ENCODE measurements at places on chromosomes 13 and 19.

DNA sequence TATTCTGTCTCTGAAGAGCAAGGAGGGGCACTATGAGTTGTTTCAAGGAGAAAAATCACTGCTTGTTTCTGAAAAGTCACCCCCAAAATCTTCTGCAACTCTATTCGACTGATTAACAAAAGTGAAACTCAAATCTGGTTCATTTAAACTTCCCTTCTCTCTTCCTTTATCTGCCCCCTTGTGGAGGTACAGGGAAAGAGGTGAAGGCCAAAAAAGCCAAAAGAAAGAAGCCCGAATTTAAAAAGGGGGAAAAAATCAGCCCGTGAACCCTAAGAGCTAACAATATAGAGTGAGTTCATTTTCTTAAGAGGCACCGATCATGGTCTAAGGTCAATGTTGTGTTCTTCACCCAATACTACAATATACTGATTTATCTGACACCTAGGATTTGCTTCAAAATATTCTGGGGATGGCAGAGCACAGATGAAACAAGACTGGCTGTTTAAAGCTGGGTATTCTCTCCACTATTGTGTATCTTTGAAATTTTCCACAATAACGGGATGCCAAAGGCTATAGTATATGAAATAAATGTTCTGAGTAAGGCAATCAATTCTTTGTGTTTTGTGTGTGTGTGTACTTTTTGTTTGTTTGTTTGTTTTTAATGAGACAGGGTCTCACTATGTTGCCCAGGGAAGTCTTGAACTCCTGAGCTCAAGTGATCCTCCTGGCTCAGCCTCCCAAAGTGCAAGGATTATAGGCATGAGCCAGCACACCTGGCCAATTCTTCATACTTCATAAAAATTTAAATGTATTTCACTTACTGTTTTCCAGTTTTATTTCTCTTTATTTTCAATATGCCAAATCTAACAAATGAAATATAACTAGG lies 55.0 kb upstream of the EEF1AKMT1 start:
- no peak for DNase-seq

GRCh38 chr13:50162001-50162400 lies 146.8 kb downstream of the KCNRG start:
- no peak for DNase-seq

DNA sequence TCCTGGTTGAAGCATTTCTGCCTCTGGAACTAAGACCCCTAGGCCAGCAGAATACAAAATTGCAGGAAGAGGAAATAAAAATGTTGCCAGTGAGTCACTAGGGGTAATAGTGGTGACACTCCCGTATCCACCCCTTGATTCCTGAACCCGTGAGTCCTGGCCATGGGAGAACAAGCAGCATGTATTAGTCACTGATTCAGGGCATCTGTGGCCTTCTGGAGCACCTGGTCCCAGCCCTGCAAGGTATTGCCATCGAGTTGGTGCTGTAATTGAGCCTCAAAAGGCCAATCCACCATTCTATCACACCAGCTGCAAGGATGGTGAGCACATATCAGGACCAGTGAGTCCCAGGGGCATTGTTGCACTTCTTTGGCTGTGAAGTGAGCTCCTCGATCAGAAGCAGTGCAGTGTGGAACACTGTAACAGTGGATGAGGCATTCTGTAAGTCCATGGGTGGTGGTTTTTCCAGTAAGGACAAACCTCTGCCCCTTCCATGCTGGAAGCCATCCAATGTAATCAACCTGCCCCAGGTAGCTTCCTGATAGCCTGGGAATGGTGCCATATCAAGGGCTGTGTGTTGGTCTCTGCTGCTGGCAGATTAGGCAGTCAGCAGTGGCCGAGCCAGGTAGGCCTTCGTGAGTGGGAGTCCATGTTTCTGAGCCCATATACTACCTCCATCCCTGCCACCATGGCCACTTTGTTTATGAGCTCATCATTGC lies 39.6 kb downstream of the C1QTNF9 start:
- DNase-seq: no peak

DNA sequence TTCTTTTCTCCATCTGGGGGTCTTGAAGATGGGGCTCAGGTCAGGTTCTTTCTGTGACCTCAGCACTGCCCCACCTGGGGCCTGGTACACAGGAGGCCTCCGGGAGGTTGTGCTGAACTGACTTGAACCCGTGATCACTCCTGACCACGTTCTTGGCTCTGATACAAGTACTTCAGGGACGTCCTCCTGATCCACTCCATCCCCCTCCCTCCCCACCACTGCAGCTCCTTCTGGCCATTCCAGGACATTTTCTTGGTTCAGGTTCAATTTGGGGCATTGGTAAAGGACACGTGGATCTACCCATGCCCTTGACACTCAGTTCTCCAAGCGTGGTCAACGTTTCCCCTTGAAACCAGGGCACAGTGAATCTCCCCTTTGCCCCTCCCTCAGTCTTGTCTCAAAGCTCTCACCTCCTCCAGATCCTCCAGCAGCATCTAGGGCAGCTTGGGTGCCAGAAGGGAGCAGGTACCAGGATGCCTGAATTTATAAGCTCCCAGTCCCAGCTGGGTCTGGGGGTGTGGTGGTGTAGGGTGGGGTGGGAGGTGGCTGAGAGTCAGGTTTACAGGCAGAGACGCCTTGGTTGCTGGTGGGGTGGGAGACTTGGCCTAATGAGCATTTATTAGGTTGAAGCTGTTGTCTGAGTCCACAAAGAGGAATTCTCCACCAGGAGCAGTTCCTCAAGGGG lies at the start of gene KLK15:
KLK15 (minus strand) TSS at position 458 of the 685 bp plus-strand sequence. CDS start 2,082 bp downstream, outside the sequence.
- DNase-seq: no peak

- DNase-seq: no peak
These were observed 5.4 kb upstream of the ZNF765 start for GRCh38 chr19:53389571-53389970.

GRCh38 chr13:99310382-99311031 lies 3.3 kb upstream of the GPR183 start:
- no peak for DNase-seq

GRCh38 chr19:57566396-57567265 lies 7.0 kb upstream of the ZNF550 start:
- no peak for DNase-seq

GRCh38 chr13:47407808-47408207 lies 511.0 kb upstream of the HTR2A start:
- DNase-seq: no peak

- DNase-seq: no peak
These were observed 73.2 kb upstream of the RFC3 start for GRCh38 chr13:33744589-33745369.

DNA sequence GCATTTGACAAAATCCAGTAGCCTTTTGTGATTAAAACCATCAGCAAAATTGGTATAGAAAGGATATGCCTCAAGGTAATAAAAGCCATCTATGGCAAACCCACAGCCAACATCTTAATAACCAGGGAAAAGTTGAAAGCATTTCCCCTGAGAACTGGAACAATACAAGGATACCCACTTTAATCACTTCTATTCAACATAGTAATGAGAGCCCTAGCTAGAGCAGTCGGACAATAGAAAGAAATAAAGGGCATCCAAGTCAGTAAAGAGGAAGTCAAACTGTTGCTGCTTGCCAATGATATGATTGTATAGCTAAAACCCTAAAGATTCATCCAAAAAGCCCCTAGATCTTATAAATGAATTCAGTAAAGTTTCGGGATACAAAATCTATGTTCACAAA lies 1510.3 kb downstream of the PCDH9 start:
- DNase-seq: no peak

DNA sequence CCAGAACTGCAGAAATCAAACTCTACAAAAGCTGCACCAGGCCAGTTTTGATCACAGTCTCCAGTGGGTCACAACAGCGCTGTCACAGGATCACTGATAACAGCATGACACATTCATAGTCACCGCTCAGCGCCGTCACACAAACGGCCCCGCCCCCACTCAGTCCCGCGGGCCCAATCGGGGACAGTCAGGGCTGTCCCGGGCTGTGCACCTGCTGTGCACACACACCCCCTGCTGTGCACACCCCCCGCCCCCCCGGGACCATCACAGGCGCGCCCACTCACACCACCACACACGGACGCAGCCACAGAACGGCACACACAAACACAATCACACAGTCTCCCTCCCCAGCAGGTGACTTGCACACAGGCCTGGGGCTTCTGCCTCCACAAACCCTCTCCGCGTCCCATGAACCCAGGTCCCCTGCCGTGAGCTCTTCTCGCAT lies 435 bp upstream of the ZNF382 start:
- peak; percentile 78 for DNase-seq

- no peak for DNase-seq
These were observed 3.1 kb downstream of the ZNF383 start for GRCh38 chr19:37221136-37221535.

- DNase-seq: no peak
These were observed at the start of gene CLEC11A for GRCh38 chr19:50723069-50723468. Gene CLEC11A, plus strand, starts transcription at chr19:50723364. Its CDS starts 162 bp downstream, at chr19:50723526.

DNA sequence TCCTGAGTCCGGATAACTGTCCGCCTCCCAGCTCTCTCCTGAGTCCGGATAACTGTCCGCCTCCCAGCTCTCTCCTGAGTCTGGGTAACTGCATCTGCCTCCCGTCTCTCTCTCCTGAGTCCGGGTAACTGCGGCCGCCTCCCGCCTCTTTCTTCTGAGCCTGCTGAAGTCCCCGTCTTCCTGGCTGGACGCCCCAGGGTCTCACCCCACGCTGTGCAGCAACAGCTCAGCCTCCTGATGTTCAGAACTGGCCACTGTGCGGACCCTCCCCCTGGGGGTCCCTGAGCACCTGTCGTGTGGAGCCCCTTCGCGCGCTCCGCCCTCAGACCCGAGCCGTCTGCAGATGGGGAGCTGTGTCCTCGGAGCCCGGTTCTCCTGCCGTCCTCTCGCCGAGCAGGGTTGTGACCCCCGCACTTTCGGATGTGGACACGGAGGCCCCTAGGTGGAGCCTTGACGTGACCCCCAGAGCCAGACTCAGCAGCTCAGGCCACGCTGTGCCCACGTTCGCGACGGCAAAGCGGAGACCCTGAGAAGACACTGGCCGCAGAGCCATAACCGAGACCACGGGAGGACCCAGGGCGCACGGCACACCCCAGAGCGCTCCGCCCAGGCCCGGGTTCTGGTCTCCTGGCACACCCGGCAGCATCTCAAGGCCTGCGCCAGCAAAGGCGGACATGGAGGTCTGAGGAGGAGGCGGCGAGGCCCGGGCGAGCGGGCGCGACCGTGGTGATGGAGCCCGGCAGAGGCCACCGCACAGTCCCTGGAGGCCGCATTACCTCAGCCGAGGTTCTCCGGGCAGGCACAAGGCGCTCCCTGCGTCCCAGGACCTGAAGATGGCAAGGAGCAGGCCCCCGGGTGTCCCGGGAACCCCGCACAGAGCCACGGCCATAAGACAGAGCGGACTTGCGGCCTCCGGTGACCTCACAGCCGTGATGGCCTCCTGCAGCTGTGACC lies 15.9 kb downstream of the SBNO2 start:
- no peak for DNase-seq

DNA sequence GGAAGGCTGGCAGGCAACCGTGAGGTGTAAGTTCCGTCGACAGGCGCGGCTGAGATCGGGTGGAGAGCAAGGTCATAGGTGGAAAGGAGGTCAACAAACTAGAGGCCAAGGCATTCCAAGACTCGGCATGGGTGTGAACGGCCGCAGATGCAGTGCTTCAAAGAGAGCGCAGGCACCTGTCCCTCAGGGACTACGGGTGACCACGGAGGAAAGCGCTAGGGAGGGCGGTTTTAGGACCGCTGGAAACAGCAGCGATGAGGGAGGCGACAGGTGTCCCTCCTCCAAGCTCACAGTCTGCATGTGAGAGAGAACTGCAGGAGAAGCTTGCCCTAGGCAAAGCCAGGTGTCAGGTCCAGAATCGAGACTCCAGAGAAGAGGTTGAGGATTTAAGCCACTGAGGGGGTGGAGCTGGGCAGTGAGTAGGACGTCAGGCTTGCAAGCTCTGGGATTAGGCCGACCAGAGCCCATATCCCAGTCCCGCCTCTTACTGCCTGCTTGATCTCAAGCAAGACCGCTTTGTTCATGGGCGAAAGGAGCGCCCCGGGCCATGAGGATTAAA lies 1.6 kb upstream of the MLNR start:
- no peak for DNase-seq

GRCh38 chr13:44506719-44507118 lies 69.4 kb downstream of the TSC22D1 start:
- DNase-seq: no peak

DNA sequence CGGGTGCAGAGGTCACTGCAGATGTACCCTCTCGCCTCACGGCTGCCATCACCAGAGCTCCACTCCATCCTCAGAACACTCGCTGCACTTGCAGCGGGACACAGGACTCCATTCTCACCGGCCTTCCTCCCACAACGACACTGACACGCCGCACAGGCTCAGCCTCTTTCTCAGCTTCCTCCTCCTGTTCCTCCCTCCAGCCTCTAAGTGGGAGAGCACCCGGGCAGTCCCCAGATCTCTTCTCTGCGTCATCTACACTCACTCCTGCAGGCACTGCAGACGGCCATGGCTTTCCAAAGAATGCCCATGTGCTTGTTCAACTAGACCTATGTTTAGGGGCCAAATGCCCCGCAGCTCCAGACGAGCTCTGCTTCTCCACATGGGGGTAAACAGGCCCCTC lies 14.3 kb upstream of the FKRP start:
- no peak for DNase-seq

DNA sequence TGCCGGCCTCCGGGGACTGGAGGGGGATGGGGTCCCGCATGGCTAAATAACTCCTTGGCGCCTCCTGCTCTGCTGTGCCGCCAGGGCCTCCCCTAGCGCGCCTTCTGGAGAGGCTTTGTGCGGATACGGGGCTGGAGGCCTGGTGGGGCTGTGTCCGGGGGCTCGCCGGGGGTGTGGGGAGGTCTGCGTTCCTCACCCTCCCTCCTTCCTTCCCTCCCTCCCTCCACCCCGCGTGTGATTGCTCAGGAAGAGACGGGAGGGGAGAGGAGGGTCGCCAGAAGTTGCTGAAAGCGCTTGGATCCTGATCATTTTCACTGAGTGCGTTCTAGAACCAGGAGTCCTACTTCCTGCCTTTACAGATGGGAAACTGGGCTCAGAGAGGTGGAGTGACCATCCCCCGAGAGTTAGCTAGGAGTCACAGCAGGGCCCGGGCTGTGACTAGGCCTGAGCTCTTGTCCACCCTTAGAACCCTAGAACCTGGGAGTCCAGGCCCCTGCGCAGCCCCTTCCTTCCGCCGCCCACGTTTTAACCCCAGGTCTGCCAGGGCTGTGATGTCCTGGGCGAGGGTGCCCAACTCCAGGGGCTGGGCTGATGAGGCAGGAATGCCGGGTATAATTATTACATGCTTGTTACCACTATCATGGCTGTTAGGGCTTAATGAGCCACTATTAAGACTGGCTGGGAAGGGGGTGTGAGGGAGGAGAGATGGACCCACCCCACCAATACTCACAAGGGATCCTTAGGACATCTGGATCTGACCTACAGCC lies 782 bp upstream of the JUND start:
- no peak for DNase-seq

- DNase-seq: no peak
These were observed 60.5 kb downstream of the CCNE1 start for GRCh38 chr19:29872224-29872731.

GRCh38 chr13:110873639-110874507 lies 41.0 kb downstream of the ANKRD10 start:
- no peak for DNase-seq

GRCh38 chr19:18475762-18476331 lies 37.9 kb upstream of the ISYNA1 start:
- DNase-seq: no peak

GRCh38 chr13:62290542-62290941 lies 874.9 kb upstream of the PCDH20 start:
- DNase-seq: no peak

GRCh38 chr13:50668691-50669271 lies 174.7 kb downstream of the DLEU7 start:
- DNase-seq: no peak

- no peak for DNase-seq
These were observed 77.7 kb downstream of the LRRC63 start for GRCh38 chr13:46289260-46289955.
